ENCODE measurements at places on chromosomes 5 and 9. TPM values are rescaled to one million over a fixed set of nuclear protein-coding genes. Genes with fewer than 3 reads are reported as not detected.

GRCh38 chr9:37271679-37272078 is 150.8 kb upstream of the GRHPR start:
- DNase-seq = no peak

DNA sequence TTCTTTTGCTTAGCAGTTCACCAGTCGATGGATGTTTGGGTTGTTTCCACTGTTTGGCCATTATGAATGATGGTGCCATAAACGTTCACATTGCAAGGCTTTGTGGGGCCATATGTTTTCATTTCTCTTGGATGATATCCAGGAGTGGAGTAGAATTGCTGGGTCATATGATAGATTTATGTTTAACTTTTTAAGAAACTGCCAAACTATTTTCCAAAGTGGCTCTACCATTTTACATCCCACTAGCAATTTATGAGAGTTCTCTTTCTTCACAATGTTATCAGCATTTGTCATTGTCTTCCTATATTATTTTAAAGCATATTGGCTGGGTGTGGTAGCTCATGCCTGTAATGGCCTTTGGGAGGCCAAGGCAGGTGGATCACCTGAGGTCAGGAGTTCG is 5.2 kb downstream of the GPR107 start:
- DNase-seq = no peak

DNA sequence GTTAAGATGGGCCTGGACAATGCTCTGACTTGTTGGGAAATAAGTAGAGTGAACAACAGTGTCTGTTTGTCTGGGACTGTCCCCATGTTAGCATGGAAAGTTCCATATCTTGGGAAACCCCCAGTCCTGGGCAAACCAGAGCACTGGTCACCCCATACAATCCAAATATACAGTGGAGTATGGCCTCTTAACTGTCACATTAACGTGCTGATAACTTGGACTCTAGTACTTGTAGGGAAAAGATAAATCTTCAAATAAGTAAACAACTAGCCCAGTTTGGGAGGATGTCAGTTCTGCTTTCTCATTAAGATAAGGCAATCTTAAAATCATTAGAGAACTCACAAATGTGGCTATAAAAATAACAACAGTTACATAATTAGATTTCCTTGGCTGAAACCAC is 47.6 kb upstream of the JAK2 start:
- DNase-seq = no peak

- no peak for DNase-seq
These were observed 1.2 kb upstream of the SMARCA2 start for GRCh38 chr9:2013743-2014475.

- no peak for DNase-seq
These were observed 141.8 kb downstream of the FAM174A start for GRCh38 chr5:100676817-100677631.

Gene KCNV2
- not detected for total RNA-seq

Gene CSNK1A1
- 486 TPM for total RNA-seq

Gene FAXDC2
- total RNA-seq = 5.0 TPM

Measured in pulmonary artery endothelial cell (primary cell).